ENCODE measurements at places on chromosomes 16 and 17. TPM values are rescaled to one million over a fixed set of nuclear protein-coding genes. Genes with fewer than 3 reads are reported as not detected.

DNA sequence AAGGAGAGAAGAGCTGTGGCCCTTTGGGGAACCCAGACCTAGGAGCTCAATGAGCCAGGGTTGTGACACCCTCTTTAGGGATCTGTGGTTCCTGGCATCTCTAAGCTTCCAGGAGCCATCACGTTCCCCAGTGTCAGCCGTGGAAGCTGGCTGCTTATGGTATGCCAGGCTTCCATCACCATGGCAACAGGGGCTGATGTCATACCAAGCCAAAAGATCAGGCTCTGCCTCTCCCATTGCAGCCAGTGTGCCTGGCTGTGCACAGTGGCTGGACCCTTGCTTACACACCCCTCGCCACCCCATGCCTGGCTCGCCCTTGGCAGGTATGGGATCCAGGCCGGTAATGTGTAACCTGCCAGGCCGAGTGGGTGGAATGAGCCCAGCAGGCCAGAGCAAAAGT lies 91.1 kb downstream of the SSH2 start:
- no peak for DNase-seq

GRCh38 chr16:70715055-70715858 lies 29.4 kb upstream of the MTSS2 start:
- peak; percentile 82 for DNase-seq

DNA sequence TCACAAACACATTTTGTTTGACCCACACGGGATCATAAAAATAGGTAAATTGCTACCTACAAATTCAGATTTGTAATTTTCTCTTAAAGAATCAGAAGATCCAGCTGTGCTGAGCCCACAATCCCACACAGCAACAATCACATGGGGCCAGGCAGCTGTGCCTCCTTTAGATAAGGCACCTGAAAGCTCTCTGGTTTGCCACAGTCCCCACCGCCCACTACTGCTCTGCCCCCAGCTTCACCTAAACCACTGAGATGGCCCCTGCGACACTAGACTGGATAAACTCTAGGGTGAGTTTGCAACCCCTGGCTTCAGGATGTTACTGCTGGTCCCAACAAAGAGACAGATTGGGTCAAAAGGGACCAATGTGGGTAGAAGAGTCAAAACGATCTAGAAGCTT lies 96.8 kb downstream of the GSG1L start:
- no peak for DNase-seq

DNA sequence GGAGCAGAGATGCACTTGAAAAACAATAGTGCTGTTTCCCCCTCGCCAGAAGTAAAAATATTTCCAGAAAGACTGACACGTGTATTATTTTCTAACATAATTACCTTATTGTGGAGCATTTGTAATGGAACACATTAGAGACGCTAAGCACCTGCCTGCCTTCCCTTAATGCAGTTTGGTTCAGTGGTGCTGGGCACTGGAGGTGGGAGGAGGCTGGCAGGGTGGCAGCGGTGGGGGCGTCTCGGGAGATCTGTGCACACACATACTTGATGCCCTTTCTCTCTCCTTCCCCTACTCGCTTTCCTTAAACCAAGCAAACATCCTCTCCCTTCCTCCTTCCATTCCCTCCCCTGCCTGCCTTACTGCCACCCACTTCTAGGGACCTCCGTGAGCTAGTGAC lies 156.6 kb upstream of the SDK2 start:
- no peak for DNase-seq

DNA sequence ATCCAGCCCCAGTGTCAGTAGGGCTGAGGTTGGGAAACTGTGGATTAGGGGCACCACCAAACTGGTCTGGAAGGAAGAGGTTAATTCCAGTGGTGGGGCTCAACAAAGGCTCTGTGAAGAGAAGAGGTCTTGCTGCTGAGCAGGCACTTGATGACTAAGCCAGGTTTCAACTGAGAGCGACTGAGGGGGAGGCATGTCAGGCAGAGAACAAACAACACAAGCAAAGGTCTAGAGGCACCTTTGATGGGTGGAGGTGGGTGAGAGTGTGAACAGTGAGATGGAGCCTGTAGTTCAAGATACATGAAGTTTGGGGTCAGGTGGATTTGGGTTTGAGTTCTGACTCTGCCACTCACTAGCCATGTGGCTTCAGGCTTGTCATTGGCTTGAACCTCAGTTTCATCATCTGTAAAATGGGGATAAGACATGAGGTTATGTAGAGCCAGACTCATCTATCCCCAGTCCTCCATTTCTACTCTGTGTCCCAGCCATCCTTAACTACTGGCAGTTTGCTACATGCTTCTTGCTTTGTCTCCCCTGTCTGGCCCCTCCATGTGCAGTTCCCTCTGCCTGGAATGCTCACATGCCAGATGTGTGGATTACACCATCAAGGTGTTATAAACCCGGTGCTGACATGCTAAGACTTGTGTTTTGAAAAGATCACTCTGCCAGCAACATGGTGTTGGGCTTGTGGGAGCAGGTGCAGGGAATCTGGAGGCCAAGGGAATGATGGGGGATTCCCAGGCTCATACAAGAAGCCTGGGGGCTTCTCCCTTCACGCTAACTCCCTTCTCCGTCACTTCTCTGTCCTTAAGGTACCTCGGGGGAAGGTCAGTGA lies 3.0 kb upstream of the RMI2 start:
- no peak for DNase-seq

GRCh38 chr17:43469145-43469544 lies 14.6 kb upstream of the DHX8 start:
- no peak for DNase-seq

Gene C17orf67
- polyA plus RNA-seq = 1.2 TPM

Gene CRYM
- polyA plus RNA-seq = 8.5 TPM

Gene SPEM1
- polyA plus RNA-seq = not detected

GRCh38 chr17:79024901-79025737 lies 1.1 kb downstream of the C1QTNF1 start:
- no peak for DNase-seq

DNA sequence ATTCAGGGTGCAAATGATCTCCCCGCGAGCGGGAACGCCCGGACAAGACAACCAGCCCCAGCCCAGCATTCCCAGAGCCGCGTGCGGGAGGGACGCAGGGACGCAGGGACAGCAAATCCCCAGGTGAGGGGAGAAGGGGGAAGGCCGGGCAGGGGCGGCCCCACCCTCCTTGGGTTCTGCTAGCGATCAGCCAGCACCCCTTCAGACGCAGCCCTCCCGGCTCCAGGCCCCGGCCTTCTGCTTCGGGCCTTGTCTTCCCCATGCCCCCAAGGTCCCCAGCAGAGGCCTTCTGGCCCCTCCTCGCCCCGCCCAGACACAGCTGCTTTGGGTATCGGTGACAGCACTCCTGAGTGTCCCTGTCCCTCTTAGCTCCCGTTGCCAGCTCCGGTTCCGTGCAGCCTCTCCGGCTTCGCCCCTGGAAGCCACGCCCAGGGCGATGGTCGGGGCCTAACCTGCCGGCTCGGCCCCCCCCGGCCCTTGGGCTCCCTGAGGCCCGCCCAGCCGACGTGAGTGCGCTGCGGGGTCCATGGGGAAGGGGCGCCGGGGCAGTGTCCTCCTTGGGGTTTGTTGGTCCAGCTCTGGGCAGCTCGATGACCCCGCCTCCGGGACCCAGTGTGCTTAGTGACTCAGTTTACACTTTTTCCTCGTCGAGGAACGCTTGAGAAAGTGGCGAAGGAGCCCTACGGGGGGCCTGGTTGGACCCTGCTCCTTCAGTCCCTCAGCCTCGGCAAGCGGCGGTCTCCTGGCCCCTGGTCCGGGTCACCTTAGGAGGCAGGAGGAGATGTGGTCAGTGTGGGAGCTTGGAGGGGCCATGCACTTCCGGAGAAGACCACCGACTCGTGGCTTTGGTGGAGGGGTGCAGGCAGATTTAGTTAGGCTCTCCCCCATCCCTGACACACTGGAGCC lies 50.5 kb upstream of the AMZ2 start:
- no peak for DNase-seq

- no peak for DNase-seq
Observed at GRCh38 chr17:47427985-47428384, 102.9 kb upstream of the NPEPPS start.

DNA sequence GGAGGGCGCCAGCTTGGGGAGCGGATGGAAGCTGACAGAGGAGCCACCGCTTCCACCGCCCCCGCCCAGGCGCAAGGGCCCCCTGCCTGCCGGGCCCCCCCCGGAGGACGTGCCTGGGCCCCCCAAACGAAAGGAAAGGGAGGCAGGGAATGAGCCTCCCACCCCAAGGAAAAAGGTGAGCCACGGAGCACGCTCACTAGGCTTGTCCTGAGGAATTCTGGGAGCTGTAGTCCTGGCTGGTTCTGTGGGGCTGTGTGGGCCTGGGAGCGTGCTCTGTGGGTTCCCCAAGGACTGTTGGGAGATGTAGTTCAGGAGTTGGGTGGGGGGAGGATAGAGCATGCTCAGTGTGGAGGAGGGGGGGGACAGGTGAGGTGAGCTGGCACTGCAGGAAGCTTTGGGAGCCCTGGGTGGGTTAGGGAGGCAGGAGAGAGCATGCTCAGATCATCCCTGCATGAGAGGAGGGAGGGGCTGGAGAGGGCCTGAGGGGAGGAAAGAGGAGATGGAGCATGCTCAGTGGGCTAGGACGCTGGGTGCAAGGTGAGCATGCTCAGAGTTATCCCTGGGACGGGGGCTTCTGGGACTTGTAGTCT lies 4.5 kb downstream of the FBXL19 start:
- peak; percentile 34 for DNase-seq

Gene TLCD2
- polyA plus RNA-seq = 5.1 TPM

GRCh38 chr17:44850025-44850424 lies 2.3 kb downstream of the HIGD1B start:
- DNase-seq = no peak

- no peak for DNase-seq
Observed at GRCh38 chr16:88454523-88454947, 1.5 kb downstream of the ZFPM1 start.

Gene SULT1A1
- polyA plus RNA-seq = 29.4 TPM

DNA sequence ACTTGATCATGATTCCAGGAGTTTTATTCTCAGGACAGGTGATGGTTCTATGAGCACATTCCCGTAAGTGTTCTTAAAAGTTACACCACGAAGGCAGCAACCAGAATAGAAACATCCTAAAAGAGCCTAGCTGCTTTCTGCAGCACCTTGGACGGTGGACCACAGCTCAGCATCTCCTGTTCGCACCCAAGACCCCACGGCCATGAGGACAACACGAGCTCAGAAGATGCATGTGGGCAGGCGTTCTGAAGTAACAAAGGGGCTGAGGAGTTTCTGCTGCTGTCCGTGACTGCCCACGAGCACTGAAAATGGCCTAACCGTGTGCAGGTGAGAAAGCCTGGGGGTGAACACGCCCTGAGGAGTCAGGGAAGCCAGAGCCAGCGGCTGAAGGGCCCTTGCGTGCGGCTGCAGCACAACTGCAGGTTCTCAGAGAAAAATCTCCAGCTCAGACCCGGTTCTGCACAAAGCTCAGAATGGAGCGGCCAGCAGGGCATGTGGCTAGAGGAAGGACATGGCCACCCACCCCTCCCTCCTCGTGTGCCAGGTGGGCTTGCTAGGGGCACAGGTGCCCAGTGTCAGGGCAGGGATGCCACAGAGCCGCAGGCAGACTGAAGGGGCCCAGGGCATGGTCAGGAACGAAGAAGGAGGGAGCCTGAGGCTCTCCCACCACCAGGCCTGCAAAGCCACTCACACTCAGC lies 10.8 kb upstream of the C16orf95 start:
- no peak for DNase-seq

- DNase-seq = no peak
Observed at GRCh38 chr16:58094026-58094425, 35.2 kb downstream of the CFAP20 start.

DNA sequence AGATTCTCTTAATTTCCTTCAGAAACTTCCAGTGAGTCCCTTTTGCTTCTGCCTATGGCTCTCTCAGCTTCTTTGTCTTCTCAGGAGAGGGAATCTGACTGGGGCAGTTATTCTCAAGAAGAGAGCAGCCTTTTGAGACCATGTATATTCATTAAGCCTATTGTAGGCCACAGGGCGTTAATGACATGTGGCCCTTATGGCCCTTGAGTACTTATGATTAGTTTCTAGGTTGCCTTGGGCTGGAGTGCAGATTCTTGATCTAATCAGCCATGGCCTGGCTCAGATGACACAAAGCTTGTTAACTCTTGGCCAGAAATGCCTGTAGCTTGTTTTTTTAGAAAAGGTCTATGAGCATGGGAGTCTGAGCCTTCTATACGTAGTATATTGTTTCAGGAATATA lies 17.4 kb downstream of the MFSD11 start:
- DNase-seq = no peak

Data from right renal pelvis (tissue), 4 donors.